T follicular helper cell (primary cell): ENCODE measurements at places on chromosomes 16 and 17.

GRCh38 chr16:3857189-3858043 is 23.1 kb downstream of the CREBBP start:
- no peak for DNase-seq

DNA sequence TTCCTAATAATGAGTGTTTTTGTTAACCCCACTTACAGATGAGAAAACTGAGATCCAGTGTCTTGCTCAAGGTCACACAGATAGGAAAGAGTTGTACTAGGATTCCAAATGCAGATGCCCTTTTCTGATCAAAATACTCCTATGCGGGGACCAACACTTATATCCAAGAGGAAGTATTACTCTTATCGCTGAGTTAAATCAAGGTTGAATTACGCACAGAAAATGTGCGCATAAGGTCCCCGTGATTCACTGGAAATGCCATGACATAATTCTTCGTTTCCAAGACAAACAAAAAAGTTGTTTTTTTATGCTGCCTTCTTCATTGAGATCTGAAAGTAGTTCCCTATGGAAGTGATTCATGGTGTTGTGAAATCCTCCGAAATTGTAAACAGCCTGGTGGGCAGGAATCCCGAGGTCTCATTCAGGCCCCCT is 463.8 kb upstream of the HSBP1 start:
- DNase-seq, result no peak

DNA sequence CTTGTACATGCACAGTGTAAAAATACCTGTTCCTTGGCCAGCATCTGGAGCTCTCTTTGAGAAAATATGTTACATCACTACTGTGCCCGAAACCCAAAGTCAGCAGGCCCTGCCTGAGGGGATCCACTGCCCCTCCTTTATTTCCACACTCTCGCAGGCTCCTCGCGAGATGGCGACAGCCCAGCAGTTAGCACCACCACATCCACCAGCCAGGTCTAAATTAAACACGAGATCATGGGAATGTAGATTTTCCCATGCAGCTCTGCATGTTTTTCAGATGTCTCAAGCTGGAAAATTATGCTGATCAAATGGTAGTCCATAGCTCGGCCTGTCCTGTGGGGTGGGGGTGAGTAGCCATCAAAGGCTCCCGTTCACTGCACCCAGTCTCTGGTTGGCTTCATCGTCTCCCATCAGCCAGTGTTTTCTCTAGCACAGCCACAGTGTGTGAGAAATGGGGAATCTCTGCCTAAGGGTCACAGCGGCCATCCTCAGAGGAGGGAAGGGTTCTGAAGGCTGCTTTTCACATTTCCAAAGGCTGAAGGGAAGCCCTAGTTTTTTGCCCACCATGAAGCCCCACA is 34.7 kb downstream of the EPN2 start:
- no peak for DNase-seq

- no peak for DNase-seq
Measured at GRCh38 chr16:81212830-81213465, 25.5 kb upstream of the BCO1 start.
